ENCODE measurements at places on chromosomes 16 and 17. TPM values are rescaled to one million over a fixed set of nuclear protein-coding genes. Genes with fewer than 3 reads are reported as not detected.

KRT12 gene
- total RNA-seq = 2.5 TPM

SNX20 gene
- 1.4 TPM for total RNA-seq

KCNJ12 gene
- 0.67 TPM for total RNA-seq

GGT6 gene
- total RNA-seq = 219 TPM

CCL17 gene
- total RNA-seq = not detected

MRC2 gene
- total RNA-seq = 5.1 TPM

RPRML gene
- 0.26 TPM for total RNA-seq

EVPLL gene
- not detected for total RNA-seq

FAM20A gene
- 5.8 TPM for total RNA-seq

FOXC2 gene
- 0.23 TPM for total RNA-seq

SERPINF2 gene
- total RNA-seq = 0.78 TPM

HNF1B gene
- total RNA-seq = 21.1 TPM

PRSS8 gene
- 422 TPM for total RNA-seq

MRM1 gene
- 8.3 TPM for total RNA-seq

TBC1D3B gene
- total RNA-seq = 8.0 TPM

FA2H gene
- 44.0 TPM for total RNA-seq
